ENCODE measurements at places on chromosomes 16 and 17.

- no peak for DNase-seq
Measured at GRCh38 chr17:57572062-57572461, 173.0 kb downstream of the CCDC182 start.

DNA sequence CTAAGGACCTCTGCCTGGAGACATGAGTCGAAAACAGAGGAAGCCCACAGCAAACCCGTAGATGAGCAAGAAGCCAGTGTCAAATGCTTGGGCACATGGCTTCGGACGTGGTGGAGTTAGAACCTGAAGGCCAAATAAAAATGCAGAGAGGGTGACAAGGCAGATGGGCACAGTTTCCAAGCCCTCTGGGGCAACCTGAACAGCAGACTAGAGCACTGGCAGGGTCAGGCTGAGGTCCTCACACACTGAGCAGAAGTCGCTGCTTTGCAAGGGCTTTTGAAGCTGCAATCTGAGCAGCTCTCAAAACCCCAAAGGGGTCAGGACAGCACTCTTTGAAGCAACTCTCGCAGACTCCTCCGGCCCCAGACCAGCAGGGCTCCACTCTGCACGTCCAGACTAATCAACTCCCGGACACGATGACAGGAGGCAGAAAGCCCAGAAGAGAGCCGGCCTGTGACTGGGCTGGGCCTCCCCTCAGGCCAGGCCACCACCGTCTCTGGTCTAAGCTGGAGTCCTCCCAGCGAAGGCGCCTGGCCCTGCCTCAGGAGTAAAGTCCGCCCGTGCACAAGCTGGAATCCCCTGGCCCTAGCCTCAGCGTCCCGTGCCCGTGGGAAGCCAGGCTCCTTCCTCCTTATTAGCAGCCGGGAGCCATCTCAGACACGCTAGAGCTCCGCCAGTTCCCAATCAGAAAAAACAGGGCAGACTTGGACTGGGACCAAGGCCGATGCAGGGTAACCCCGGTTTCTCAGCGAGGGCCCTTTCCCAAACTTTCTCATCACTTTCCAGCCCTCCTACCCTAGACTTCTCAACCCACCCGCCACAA is 924 bp downstream of the SMARCD2 start:
- no peak for DNase-seq

GRCh38 chr17:77602062-77602746 is 356.3 kb upstream of the TNRC6C start:
- DNase-seq = no peak

DNA sequence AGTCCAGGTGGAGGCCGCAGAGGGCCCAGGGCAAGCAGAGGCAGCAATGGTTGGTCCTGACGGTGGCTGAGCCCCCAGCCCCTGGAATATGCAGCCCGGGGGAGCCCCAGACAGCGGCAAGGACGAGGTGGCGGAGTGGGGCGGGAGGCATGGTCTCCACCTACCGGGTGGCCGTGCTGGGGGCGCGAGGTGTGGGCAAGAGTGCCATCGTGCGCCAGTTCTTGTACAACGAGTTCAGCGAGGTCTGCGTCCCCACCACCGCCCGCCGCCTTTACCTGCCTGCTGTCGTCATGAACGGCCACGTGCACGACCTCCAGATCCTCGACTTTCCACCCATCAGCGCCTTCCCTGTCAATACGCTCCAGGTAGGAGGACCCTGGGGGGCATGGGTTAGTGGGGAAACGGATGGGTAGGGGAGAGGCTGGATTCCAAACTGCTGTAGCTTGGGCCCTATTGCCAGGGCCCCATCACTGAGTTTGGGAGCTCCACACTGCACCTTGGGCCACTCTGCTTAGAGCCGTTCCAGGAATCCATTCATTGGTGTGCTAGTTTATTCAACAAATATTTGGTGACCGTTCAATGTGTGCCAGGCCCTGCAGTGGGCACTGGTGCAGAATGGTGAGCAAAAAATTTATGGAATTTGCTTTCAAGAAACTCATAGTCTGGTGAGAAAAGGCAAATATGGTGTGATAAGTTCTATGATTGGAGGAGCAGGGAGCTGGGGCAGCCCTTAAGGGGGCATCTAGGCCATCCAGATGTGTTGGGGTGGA is 3.8 kb downstream of the RASL10B start:
- DNase-seq = no peak

DNA sequence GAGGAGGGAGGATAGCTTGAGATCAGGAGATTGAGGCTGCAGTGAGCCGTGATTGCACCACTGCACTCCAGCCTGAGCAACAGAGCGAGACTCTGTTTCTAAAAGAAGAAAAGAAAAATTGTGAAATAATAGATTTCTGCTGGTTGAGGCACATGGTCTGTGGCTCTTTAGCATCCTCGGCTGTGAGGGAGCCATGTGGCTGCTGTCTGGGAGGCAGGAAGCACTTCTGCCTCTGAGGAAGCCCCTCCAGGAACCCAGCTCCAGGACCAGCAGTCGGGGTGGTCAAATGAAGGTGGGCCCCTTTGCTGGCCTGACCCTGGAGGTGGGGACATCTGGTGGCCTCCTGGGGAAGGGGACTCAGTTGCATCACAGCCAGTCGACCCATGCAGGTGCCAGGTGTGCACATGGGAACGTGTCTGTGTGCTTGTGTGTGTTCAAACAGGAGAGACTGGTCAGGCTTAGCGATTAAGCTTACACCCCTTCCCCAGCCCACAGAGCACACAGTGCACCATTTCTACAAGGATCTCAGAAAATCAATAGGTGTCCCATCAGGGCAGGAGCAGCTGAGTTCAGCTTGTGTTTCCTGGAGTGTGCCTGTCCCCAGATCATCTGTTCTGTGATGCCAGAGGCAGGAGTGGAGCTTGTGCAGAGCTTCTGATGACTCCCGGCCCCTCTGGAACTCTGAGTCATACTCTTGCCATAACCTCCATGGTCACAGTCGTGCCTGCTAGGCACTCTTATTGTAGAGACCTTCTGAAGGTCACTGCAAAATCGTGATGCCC is 24.3 kb upstream of the MGAT5B start:
- no peak for DNase-seq

DNA sequence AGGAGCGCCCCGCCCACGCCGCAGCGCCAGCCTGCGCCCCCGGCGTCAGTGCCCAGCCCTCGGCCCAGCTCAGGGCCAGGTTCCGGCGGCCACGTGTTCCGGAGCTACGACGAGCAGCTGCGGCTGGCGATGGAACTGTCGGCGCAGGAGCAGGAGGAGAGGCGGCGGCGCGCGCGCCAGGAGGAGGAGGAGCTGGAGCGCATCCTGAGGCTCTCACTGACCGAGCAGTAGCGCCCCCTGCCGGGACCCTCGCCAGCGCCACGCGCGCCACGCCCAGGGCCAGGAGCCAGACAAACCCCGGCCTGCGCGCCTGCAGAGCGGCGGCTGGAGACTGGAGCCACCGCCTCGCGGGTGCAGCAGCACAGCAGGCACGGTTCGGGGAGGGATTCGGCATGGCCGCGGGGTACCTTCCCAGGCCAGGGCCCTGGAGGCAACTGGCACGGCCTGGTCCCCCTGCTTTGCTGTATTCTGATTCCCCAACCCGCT is 9.3 kb downstream of the CORO6 start:
- no peak for DNase-seq

DNA sequence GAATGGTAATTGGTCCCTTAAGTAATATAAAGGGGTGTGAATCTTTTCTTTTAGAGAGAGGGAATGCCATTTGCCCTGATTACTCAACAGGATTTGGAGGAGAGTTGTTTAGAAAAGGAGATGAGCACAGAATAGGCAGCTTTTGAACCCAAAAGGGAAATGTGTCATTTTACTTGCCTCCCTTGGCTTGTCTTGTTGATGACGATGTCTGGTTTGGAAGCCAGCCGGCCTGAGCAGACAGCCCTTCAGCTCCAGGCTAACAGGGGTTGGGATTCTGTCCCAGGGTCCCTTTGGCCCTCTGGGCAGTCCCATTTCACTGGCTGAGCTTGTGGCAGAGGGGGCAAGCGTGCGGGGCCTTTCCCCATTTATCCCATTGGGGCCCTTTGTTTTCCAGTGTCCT is 22.3 kb upstream of the PRKAR1A start:
- no peak for DNase-seq

- DNase-seq = no peak
Measured at GRCh38 chr17:4506175-4506813, 7.6 kb downstream of the SPNS2 start.

DNA sequence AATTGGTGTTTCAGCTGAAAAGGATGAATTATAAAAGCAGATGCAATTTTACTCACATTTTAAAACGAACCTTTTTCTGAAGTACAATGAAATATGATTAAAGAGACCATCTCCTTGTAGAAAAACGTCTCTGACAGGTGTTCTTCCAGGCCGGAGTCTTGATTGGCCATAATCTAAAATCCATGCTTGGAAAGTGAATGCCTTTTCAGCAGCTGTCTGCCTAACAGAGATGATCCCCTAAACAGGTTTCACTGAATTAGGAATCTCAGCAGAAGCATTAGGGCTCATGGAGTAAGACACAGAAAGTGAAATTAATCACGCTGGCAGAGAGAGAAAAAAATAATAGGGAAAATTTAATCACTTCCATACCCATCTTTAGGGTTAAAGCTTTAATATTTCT is 39.3 kb upstream of the IRX5 start:
- DNase-seq = no peak

GRCh38 chr17:63927464-63928171 is 4.5 kb downstream of the CD79B start:
- DNase-seq = no peak

DNA sequence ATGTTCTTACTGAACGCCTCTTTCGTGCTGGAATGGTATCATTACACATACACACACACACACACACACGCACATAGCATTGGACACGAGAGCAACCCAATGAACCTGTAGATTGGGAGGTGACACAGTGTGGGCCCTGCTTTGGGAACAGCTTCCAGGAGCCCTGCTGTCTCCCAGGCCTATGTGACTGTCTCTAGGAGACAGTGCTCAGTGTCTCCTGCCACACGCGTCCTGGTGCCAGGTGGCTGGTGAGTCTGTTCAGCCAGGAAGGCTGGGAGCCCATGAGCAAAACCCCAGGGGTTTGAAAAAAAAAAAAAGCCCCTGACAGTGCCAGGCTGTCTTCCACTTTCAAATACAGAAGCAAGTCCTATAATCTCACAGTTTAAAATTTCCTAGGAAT is 2.4 kb upstream of the SPOP start:
- no peak for DNase-seq

GRCh38 chr17:57228911-57229310 is 27.4 kb upstream of the MSI2 start:
- no peak for DNase-seq

DNA sequence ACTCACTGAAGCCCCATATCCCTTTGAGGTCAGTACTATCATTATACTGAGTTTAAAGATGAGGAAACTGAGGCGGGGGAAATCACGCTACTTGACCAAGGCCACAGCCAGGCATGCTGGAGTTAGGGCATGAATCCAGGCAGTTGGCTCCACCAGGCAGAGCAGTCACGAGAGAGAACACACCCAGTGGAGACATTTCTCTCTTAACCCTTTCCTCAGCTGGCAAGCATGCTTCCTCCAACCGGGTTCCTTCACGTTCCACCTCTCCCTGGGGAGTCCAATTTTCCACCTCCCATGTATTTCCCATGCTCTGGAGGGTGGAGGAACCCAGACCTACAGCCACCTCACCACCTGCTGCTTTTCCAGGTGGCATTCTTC is 32.8 kb downstream of the VAC14 start:
- DNase-seq = no peak

- DNase-seq = no peak
Measured at GRCh38 chr17:39852239-39852638, 11.9 kb downstream of the IKZF3 start.

GRCh38 chr17:63490329-63490728 is 13.5 kb downstream of the ACE start:
- no peak for DNase-seq

DNA sequence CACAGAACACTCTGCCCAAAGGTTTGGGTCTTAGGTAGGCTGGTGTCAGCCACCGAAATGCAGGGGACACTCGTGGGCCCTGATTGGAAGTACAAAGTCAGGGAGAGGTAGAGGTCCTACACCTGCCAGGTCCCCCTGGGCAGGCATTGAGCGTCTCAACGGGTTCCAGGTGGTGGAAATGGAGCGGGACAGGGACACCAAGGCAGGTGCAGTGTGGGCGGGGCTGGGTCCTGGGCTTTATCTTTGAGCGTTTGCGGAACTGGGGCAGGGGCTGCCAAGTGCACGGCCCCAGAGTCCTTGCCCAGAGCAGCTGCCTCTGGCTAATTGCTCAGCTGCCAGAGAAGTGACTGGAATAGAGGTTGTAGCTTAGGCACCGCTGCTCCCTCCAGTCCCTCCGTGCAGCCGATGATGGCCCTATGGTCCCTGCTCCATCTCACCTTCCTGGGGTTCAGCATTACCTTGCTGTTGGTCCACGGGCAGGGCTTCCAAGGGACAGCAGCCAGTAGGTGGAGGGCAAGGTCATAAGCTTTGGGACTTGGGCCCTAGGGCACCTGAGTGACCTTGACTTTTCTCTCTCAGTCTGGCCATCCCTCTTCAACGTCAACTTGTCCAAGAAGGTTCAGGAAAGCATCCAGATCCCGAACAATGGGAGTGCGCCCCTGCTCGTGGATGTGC is at the start of gene ZACN:
Gene ZACN, plus strand, starts transcription at position 323 of the 675 bp plus-strand sequence. Its CDS starts 83 bp downstream, at position 406.
- no peak for DNase-seq

DNA sequence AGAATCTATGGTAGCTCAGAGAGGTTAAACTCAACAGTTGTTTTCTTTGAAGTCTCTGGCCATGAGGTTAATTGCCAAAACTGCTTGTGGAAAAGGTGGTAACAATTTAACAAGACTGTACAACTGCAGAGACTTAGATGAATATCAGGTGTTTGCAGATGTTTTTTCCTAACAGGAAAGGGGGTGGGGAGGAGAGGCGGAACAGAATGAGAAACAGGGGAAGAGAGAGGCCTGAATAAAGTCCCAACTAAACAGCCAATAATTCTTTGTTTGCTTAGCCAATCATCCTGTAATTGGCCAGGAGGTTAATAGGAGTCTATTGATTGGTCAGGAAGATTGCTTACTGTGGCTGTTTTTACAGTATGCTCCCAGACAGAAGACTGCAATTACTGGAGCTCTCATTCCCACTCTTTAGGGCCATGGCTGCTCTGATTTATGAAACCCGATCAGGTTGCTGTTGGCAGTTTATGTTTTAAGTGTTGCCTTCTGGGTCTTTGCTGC is 249.7 kb upstream of the TBX2 start:
- DNase-seq = no peak

DNA sequence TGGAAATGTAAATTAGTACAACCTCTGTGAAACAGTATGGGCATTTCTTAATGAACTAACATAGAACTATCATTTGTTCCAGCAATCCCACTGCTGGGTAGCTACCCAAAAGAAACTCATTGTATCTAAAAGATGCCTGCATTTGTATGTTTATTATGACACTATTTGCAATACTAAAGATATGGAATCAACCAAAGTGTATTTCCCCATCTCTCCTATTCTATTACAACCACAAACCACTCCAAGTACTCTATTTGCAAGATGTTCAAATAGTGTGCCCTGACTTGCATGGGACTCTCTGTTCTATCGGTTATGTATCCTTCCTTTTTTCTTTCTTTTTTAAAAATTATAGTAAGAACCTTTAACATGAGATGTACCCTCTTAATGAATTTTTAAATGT is 845.2 kb downstream of the CDH11 start:
- no peak for DNase-seq

DNA sequence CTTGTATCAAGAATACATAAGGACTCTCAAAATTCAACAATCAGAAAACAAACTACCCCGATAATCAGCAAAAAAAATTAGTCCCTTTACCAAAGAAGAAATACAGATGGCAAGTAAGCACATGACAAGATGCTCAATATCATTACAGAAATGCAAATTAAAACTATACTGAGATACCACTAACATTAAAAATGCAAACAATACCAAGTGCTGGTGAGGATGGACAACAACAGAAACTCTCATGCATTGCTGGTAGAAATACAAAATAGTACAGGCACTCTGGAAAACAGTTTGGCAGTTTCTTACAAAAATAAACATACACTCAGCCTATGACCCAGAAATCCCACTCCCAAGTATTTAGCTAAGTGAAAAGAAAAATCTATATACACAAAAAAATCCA is 7.5 kb downstream of the CEP112 start:
- DNase-seq = no peak
